HAP-1 (cell line): ENCODE measurements at places on chromosomes 13 and 19.

DNA sequence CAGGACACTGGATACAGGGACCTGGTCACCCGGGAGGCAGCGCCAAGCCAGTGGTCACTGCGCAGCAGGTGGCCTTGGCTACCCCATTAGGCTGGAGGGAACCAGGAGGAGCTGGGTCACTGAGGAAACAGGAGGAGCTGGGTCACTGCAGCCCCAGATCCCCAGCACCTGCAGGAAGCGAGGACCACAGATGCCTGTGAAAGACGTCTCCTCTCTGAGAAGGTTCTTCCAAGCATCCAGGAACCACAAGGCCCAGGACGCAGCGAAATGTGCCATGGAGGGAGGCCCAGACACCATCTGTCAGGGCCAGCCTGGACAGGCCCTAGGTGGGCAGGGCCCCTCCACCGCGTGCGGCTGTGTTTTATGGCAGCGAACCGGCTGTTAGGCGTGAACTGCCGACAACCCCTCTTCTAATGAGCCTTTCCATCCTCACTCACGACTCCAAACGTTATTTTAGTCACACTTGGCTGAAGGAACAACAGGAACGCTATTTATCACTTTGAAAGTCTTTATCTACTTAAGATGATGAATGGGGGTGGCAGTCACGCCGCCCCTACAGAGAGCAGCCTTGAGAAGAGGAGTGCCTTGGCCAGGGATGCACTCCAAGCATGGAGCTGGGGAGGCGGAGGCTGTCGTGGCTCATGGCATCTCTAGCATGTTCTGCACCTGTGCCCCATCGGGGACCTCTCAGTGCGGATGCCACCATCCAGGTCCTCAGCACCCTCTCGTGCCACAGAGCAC, 53.3 kb downstream of the CEBPG start:
- DNase-seq, result no peak

DNA sequence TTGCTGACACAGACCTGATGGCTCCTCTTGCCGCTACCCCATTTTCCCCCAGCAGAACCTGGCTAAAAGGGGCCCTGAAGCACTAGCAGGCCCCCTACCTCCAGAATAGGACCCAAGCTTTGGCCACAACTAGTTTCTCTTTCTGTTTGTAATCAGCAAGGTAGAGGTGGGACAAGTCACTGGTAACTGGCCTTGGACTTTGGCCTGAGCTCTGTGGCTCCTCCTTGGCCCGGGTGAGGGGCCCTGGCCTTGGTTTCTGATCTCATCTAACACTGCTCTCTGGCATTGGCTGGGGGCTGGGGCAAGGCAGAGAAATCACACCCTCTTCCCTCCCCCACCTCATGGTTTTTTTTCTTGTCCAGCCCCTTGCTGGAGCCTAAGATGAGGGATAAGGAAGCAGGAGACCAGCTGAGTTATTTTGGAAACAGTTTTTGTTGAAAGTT, 2.1 kb downstream of the CALM3 start:
- DNase-seq, result no peak

DNA sequence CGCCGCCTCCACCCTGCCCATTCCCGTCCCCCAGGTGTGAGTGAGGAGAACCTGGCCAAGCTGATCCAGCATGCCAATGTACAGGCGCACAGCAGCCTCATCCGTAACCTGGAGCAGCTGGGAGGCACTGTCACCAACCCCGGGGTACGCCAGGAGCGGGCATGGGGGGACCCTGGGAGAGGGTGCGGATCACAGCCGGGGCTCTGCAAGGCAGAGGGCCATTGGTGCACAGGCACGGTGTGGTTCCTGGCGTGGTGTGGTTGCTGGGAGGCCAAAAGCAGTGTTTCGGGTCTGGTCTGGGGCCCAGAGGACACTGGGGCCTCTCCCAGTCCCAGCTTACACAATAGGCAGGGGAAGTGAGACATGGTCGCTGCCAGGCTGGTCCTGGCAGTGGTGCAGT, 8.3 kb downstream of the STXBP2 start:
- no peak for DNase-seq

- DNase-seq, result no peak
Observed at GRCh38 chr19:15529774-15530372, 21.5 kb downstream of the CYP4F22 start.

DNA sequence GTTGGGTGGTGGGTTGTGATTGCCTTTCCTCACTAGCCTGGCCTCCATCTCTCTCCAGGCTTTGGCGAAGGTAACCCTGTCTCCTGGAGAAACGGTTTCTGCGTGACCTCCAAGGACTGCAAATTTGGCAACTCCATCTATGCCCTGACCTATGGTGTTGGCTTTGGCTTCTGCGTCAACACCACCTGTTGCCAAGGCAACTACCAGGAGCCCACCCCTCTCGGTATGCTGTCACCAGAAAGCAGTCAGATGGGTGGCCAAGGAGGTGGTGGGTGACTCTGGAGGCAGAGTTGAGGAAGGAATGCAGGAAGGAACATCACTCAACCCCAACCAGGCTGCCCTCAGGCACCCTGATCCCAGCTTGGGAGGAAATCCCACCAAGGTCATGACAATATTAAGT, 18.6 kb upstream of the IRGC start:
- no peak for DNase-seq

GRCh38 chr19:50489461-50490011, 12.9 kb upstream of the GARIN5A start:
- no peak for DNase-seq

DNA sequence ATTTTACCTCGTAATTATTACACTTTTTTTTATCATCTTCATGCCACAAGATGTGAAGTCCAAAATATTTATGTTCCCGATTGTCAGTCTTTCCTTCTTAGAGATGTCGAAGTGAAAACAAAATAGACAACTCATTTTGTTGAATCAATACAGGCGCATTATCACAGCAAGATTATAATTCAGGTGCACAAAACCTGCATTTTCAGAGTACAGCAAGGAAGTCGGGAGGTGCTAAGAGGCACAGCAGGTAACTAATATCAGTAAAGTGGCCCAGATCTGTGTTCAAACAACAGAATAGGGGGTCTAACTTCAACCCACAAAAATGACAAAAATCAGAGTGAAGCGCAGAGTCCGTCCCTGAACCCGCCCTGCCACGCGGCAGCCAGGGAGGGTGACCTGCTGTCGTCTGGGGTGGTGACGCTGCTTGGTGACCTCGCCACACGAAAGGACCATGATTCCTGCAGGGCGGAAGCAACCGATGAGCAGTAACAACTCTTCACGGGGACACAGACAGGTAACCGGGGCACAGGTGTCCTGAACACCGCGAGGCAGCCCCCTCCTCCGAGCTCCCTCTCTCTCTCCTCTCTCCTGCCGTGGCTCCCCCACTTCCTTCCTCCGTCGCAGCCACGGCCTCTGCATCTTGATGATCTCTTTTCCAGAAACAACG, 50.9 kb upstream of the SPACA7 start:
- DNase-seq, result no peak

- no peak for DNase-seq
Observed at GRCh38 chr13:24905242-24905641, 141.3 kb downstream of the RNF17 start.

- no peak for DNase-seq
Observed at GRCh38 chr13:77031656-77032243, 4.8 kb upstream of the FBXL3 start.

GRCh38 chr13:38121267-38121666, 228.4 kb upstream of the UFM1 start:
- DNase-seq, result no peak

GRCh38 chr19:12994701-12995595, at the start of gene NFIX:
Gene NFIX (plus strand): TSS chr19:12995475. CDS start chr19:12995838, 363 bp downstream.
- peak; percentile 74 for DNase-seq

GRCh38 chr19:36973021-36973843, 57.1 kb downstream of the ZNF568 start:
- DNase-seq, result no peak

- DNase-seq, result peak; percentile 7
Observed at GRCh38 chr19:54428323-54429175, 13.3 kb downstream of the TTYH1 start.

GRCh38 chr19:16190198-16190597, 5.0 kb downstream of the FAM32A start:
- no peak for DNase-seq

- DNase-seq, result no peak
Observed at GRCh38 chr13:110633776-110634175, 18.4 kb downstream of the NAXD start.

DNA sequence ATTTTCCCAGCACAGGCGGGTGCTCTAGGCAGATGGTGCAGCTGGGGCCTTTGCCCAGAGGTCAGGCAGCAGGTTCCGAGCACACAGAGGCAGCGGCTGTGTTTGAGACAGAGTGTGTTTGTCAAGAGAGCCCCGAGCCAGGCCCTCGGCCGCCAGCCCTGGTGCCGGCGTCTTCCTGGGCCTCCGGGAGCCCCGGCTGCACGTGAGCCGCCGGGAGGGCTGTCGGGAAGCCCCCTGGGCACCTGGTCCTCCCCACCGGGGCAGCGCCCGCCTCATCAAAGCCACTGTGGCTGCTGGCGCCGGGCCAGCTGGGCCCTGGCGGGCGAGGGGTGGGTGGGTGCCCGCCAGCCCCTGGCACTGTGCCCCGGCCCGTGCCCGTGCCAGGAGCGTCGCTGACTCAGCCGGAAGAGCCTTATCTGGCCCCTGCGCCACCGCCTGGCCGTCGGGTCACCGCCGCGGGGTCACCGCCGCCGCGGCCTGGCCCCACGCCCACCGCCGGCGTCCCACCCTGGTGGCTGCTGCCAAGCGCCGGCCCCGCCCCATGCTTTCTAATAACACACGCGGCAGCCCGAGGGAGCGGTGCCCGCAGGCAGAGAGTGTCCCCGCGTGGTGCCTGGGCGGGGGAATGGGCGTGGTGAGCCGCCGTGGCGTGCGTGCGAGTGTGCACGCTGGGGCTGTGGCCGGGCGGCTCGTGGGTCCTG, 14.9 kb downstream of the ARID3A start:
- no peak for DNase-seq

- DNase-seq, result no peak
Observed at GRCh38 chr13:110254751-110255553, 52.0 kb downstream of the COL4A1 start.

DNA sequence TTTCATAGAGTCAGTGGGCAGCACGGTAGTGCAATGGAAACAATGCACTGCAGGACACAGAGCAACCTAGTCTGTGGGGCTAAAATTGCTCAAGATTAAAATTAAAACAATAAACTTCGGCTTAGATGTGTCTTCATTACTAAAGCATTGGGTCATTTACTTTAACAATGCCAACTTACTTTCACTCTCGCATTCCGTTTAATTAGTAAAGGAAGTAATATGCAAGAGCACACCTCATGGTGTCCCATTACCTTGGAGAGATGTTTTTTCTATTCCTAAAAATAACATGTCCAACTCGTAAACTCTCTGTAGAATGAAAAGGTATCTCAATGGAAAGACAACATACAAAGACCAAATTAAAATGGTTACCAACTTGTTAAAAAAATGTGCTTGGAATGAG, 738.4 kb downstream of the PCDH17 start:
- DNase-seq, result no peak

DNA sequence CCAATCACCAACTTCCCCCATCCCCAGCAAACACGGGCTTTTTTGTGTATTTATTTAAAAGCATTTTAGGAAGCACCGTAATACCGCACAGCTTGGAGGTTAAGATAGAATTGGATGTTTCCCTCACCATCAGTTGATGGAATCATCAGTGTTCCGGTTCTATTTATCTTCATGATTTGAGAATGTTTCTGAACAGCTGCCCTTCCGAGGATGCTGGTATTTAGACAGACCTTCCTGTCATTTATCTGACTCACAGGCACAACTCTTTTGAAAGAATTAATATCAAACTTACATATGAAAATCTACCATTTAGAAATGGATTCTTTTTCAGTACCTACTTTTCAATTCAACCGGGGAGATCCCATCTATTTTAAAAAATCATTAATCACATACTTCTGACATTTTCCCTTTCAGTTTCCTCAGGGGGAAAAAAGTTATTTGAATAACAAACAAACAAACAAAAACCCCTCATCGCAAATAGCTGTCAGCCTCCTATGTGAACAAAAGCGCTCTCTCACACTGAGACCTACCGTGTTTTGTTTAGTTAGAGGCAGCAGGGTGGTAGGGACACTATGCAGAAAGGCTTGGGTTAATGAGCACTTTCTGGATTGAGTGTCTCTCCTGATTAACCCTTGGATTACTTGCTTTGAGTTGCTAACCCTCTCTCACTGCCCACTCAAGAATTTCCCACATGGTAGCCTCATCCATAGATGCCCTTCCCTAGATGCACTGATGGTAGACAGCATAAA, 189.3 kb downstream of the TM9SF2 start:
- DNase-seq, result peak; percentile 22

GRCh38 chr19:46390121-46390858, 23.1 kb downstream of the CCDC8 start:
- DNase-seq, result no peak

DNA sequence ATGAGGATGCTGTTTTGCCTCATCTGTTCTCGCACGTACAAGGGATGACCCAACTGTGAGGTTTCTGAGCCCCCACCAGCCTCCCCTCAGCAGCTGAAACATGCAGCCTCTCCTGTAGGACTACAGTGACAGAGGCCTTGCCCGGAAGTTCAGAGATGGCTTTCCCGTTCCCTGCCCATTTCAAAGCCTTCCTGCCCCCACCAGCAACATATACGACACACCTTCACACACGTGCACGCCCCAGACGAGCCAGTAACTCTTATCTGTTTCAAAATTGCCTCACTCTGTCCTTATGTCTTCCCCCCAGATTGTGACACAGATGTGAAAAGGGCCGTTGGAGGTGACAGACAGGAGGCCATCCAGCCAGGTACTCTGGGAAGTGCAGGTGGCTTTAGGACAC, 95.8 kb downstream of the RAB20 start:
- no peak for DNase-seq

DNA sequence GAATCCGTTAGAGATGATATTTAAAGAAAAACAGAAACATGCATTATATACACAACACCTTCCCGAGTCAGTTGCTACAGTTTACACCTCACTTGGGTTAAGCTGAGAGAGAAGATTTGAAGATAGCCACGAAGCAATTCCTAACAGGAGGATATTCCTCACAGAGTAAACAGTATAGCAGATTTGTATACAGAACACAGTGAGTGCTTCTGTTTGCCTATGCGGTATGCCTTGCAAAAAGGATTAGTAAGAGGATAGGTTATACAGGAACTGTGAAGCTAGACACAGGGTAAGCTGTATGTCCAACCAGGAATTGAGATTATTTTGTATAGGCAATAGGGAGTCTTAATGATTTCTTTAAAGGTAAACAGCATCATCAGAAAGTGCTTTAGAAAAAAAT, 471.8 kb downstream of the LIG4 start:
- no peak for DNase-seq

- no peak for DNase-seq
Observed at GRCh38 chr13:50627111-50627510, 216.4 kb downstream of the DLEU7 start.

GRCh38 chr13:80585531-80585930, 244.6 kb upstream of the SPRY2 start:
- no peak for DNase-seq

GRCh38 chr13:73173279-73173811, 114.5 kb downstream of the KLF5 start:
- DNase-seq, result no peak

GRCh38 chr19:55097864-55098715, 19.3 kb downstream of the PPP1R12C start:
- DNase-seq, result no peak
